ENCODE measurements at places on chromosomes 1 and 21.

DNA sequence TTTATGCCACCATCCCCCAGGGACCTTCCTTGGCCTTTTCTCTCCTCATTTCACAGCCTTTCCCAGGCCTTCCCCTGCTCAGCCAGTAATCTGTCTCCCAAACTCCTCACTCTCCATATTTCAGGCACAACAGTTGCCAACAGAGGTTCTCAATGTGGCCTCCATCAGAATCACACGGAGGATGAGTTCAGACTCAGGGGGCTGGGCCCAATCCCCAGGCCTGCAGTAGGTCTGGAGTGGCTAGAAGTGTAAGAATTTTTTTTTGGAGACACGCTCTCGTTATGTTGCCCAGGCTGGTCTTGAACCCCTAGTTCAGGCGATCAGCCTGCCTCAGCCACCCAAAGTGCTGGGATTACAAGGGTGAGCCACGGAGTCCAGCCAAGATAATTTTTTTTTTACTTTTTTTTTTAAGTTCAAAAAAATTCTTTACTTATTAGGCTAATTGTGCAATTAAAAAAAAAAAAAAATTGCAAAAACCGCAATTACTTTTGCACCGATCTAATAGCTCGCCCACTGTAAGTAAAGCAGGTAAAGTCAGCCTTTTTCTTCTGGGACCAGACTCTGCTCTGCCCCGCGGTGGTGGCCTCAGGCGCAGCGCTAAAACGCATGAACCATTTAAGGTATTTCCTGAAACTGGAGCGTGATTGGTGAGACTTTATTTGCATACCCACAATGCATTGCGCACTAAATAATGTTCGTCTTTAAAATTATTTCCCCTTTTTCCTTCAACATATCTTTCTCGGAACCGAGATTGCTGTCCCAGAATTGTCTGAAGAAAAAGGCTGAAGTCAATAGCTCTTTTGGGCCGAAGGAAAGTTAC is 18.7 kb downstream of the KIAA2013 start:
- DNase-seq, result peak; percentile 97

DNA sequence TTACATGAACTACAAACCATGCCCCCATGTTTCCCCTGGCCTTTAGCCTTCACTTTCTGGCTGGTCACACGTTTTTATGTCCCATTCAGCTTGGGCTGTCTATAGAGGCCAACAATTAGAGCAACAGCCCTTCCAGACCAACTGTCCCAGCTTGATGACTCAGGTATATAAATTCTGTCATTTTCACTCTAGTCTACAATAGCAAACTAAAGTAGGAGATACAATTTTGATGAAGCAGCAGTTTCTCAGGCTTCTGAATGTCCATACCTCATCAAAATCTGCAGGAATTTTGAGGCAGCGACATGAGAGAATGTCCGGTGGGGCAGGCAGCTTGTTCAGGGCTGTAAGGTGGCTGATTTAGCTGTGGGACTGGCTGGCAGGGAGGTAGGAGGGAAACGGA is 45.6 kb upstream of the VAV3 start:
- DNase-seq, result no peak

- peak; percentile 63 for DNase-seq
These were observed 995 bp downstream of the ID3 start for GRCh38 chr1:23558140-23558871.

DNA sequence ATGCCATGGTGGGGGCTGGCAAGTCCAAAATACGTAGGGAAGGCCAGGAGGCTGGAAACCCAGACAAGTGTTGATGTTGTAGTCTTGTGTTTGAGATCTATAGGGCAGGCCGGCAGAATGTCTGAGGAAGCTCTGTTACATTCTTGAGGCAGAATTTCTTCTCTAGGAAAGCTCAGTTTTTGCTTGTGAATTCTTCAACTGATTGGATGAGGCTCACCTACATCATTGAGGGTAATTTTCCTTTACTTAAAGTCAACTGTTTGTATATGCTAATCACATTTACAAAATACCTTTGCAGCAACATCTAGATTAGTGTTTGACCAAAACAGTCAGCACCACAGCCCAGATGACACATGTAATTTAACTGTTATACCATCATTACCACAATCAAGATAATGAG is 37.0 kb downstream of the PATJ start:
- no peak for DNase-seq

GRCh38 chr1:174158767-174159251 is 511 bp upstream of the RABGAP1L start:
- DNase-seq, result no peak
